Cerebellum (tissue), 4 donors: ENCODE measurements at places on chromosomes 7 and 10.

DNA sequence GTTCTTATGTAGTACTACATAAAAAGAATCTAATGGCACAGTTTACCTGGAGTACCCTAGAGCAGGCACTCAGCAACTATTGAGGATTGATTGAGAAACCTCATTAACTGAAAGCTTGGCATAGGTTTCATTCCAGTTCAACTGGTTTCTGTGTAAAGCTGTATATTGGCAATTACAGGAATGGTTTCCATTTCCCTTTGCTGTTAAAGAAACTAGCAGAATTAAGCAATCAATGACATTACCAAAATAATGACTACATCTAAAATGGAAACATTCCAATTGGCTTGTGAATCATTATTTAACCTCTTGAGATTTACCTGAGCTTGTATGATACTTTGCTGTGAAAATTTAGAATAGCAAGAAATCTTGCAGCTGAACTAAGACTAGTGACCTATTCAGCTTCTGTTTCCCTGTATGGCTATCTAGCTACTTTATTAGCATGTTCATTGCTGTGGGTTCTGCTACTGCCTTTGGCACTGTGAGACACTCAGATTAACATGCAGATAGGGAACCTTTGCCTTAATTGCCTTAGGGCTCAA is 33.5 kb upstream of the CADPS2 start:
- no peak for DNase-seq

DNA sequence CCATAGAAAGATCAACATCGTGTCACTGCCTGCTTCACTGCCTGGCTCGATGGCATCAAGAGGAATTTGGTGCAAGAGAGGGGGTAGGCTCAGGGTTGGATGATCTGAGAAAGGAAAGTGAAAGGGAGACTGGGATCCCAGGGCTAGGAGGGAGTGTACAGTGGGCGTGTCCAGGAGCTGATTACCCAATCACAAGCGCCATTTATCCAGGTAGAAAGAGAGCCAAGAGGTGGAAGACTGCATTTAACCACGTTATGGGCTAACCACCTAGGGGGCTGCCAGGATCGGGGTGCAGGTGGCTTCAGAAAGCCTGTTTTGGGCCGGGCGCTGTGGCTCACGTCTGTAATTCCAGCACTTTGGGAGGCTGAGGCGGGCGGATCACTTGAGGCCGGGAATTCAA is 10.3 kb downstream of the PODXL start:
- no peak for DNase-seq

GRCh38 chr10:126528315-126528835 is 140.1 kb upstream of the ADAM12 start:
- DNase-seq, result no peak

DNA sequence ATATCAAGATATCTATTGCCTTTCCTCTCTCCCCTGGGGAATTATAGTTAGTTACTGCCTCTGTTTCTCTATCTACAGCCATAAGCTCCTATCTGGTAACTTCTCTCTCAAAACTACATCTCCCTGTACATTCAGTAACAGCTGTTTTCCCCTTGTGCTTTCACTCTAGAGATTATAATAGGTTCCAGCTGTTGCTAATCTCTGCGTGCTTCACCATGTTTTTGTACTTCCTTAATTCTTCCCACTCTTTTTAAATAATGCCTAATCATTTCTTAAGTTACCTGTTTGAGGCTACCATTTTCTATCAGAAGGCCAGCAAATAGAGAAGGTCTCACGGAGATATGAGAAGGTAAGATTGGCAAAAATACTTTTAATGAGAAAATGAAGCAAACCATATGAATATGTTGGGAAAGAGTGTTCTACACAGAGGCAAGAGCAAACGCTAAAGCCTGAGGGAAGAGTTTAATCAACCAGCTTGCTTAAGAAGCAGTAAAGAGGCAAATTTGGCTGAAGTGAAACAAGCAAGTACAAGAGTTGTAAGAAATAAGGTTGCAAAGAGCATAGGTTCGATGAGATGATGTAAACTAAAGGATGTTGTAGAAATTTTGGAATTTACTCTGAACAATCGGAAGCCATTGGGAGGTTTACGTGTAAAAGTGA is 101.9 kb upstream of the HGF start:
- no peak for DNase-seq

- no peak for DNase-seq
Observed at GRCh38 chr10:102804382-102805055, 32.7 kb downstream of the CYP17A1 start.

DNA sequence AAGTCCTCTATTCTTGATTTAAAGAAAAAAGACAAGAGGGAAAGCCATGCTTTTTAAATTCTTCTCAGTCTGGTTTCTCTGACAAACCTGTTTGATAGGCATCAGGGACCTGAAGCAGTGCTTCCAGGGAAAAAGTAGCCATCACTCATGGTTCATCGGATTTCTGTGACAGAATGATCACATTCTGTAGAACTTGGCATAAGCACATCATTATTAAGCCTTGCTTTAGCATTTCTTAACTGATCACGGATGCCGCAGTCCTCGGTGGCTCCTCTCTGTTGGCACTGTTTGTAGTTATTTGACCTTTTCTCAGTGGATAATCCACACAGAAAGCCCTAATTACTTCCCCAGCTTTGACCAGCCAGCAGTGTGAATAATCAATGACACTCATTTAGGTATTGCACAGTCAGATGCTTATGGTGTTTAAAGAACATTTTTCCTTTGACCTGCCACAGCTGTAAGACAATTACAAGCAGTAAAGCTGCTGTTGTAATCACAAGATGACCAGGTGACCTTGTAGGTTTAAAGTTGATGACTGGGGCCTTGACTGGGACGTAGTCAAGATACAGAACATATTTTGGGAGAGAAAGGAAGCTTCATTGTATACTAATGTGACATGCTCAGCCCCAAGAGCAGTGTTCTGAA is 64.4 kb upstream of the SKAP2 start:
- DNase-seq, result no peak

- DNase-seq, result peak; percentile 49
Observed at GRCh38 chr7:155590215-155591018, 44.1 kb upstream of the CNPY1 start.

GRCh38 chr10:58993480-58994221 is 182.8 kb upstream of the PHYHIPL start:
- DNase-seq, result no peak

DNA sequence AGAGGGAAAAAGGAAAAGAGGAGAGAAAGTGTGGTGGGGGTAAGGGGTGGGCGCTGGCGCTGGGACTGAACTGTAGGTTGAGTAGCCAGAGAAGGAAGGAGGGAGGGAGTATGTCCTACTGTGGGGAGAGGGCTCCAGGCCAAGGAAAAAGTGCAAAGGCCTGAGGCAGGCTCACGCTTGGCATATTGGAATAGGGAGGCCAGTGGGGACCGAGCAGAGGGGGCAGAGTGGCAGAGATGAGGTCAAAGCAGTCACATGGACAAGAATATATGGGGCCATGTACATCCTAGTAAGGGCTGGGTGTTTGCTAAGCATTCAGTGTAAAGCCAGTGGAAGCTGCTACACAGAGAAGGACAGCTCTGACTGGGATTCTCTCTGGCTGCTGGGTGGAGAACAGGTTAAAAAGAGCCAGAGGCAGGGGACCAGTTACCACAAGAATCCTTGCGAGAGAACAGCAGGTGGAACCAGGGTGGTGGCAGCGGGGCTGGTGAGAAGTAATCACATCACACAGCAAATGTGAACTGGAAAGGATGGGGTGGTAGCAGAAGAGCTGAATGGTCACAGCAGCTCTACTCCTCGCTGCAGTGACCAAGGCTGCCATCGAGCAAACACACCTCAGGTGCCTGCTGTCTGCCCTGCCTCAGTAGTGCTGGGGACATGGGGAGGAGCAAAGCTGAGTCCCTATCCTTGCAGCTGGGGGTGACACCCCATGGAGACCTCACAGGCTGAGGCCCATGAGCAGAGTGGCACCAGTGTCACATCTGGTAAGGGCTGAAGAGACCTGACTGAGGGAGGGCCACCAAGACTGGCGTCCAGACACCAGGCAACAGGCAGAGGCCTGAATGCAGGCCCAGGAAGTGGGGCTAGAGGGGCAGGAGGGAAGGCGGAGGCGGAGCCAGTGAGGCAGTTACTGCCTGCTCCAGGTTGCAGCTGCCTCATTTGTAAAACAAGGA is 39.5 kb downstream of the FAM53B start:
- no peak for DNase-seq

- no peak for DNase-seq
Observed at GRCh38 chr7:107059468-107059867, 15.0 kb downstream of the PRKAR2B start.

- DNase-seq, result no peak
Observed at GRCh38 chr7:50209461-50210135, 94.9 kb upstream of the IKZF1 start.

DNA sequence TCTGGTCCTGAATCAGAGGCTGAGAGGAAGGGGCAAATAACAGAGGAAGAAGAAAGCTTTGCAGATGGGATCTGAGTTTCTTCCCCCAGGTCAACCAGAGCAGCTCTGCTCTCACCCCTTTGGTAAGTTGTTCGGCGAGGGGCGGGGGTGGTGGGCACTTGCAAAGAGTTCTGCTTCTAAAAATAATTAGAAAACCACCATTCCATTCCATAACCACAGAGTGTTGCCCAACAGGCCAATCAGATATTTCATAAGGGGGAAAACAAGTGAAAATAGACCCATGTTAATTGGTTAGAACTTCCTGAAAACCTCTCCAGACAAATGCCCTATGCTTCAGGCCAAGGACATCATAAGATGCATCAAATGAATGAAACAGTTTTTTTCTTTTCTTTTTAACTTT is 43.6 kb upstream of the R3HCC1L start:
- no peak for DNase-seq

GRCh38 chr7:143362131-143363015 is at the start of gene FAM131B:
TSS of gene FAM131B (minus strand) at chr7:143362713. CDS start at chr7:143362603, 110 bp downstream.
- DNase-seq, result peak; percentile 83

DNA sequence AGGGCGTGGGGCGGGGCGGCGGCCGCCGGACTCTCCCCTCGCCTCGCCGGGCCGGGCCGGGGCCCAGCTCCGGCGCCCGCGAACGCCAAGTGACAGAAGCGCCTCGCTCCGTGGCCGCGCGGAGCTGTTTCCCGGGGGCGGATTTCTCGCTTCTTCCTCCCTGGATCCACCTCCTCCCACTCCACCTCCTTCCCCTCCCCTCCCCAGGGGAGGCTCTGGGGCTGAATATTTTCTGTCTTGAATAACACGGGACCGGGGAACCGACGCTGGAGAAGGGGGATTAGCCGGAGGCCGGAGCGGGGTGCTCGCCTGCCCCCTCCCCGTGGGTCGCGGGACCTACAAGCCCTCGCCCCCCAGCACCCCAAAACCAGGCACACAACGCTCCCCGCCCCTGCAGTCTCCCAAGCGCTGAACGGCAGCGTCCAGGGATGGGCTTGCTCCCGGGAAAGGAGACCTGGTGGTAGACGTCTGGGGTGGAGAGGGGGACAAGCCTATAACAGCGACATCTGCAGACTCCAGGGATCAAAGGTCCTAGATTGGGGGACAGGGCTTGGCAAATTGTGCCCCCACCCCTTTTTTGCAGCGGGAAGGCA is at the start of gene ARHGAP21:
Gene ARHGAP21, minus strand, starts transcription at position 100 of the 593 bp plus-strand sequence. CDS start 1,988 bp downstream, outside the sequence.
- DNase-seq, result peak; percentile 71

DNA sequence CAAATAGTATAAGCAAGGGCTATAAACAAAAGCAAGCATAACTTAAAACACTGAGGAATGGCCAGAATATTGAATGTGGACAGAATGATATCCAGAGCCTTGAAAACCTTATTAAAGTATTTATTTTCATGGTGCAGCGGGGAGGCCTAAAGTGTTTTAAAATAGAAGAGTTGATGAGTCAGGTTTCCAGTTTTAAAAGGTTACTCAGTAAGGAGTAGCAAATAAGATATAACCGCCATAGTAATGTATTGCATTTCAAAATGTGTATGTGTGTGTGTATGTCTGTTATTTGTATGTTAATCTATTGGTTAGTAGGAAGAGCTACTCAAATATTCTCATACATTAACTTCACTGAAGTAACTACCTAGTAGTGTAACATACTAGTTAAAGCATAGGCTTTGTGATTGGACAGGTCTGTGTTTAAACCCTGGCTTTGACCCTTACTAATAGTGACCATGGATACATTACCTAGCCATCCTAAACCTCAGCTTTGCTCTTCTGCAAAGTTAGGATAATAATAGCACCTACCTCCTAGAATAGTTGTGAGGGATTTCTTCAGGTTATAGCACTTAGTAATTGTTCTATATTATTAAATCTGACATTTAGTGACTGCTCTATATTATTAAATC is 16.9 kb downstream of the CUTC start:
- no peak for DNase-seq

DNA sequence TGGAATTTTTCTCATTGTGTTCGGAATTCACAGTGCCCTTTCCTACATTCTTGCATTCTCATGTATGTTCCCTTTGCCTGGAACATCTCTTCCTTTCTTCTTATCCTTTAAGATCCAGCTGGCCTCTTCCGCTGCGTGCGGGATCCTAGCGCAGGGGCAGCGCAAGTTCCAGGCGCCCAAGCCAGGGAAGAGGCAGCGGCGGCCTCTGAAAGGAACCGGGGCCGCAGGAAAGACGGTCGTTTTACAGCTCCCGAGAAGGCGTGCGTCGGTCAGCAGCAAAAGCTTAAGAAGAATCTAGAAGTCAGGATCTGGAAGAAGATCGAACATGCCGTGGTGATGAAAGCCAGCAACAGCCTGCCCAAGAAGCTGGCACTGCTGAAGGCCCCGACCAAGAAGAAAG is 28.0 kb downstream of the ADRA2A start:
- no peak for DNase-seq

DNA sequence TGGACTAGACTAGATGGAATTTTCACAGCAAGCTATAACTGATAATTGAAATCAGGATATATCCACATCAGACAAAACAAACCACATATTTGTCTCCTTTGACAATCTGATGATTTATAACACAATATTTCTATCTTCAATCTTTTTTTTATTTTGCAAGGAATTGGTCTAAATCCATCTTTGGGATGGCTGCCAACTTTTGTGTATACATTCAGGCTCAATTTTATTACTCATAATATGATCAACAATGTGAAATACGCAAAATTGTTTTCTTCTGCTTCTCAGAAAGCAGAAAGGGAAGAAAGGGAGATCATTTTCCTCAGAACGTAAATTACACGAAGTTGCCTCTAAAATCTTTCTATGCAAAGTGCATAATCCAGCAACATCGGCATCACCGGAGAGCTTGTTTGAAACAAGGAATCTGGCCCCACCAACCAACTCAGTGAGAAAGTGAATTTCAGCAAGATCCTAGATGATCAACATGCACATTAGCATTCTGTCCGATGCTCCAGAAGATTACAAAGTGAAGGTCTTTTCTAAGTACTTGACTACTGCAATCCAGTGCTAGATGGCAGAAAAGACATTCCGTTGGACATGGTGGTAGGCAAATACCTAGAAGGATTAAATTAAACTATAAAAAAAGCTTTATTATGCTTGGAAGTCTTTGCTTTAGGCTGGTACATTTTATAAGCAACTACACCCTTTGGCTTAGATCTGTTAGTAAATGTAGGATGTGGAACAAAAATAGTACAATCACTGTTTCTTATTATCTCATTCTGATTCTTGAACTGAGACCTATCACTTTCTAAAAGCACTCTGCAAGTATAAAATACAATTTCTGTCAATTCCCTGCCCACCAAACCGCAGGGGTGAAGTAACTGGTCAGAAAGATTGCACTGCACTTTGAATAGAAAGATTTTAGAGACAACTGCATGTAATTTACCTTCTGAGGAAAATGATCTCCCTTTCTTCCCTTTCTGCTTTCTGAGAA is 126.4 kb upstream of the RSU1 start:
- DNase-seq, result no peak

GRCh38 chr10:112261281-112261822 is 21.8 kb upstream of the TECTB start:
- DNase-seq, result no peak

- DNase-seq, result no peak
Observed at GRCh38 chr10:89235073-89235798, 16.3 kb downstream of the LIPA start.

GRCh38 chr7:103727982-103728610 is 261.4 kb downstream of the RELN start:
- DNase-seq, result no peak
